ENCODE measurements at places on chromosomes 1 and 21.

- DNase-seq = peak; percentile 5
Measured at GRCh38 chr1:71964188-71964587, 318.2 kb downstream of the NEGR1 start.

- DNase-seq = no peak
Measured at GRCh38 chr1:61017651-61018050, 64.7 kb upstream of the NFIA start.

- DNase-seq = no peak
Measured at GRCh38 chr1:201543871-201544642, 5.1 kb downstream of the NAV1 start.

DNA sequence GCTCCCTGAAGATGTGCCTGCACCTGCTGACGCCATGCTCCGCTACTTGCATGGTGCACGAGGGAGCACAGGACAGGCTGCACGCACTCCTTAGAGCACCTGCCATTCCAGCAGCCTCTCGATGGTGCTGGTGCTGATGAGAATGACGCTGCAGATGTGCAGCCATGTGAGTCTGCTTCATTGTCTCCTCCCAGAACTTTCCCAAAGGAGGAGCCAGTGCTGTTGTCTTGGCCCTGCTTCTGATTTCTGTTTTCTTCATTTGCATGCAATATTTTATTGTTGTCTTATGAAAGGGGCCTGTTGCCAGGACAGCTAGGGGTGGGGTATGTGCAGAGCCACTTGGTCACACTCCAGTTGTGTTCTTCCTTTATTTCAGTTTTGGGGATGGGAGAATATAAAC, 70.1 kb downstream of the PCBP3 start:
- no peak for DNase-seq

DNA sequence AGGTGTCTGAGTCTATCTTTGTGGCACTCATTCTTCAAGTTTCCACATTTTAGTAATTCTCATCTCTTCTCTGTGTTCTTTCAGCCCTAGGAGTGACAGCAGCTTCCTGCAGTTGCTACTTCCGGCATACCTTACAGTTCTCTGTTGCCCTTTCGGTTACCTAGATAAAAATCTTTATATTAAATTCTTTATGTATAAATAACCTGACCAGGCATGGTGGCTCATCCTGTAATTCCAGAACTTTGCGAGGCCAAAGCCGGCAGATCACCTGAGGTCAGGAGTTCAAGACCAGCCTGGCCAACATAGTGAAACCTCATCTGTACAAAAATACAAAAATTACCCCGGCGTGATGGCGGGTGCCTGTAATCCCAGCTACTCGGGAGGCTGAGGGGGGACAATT, 62.9 kb downstream of the CDKN2C start:
- DNase-seq = no peak

- peak; percentile 20 for DNase-seq
Measured at GRCh38 chr1:19169642-19170041, 40.4 kb downstream of the UBR4 start.

All from fibroblast of skin of abdomen (primary cell).